ENCODE measurements at places on chromosomes 5 and 9. TPM values are rescaled to one million over a fixed set of nuclear protein-coding genes. Genes with fewer than 3 reads are reported as not detected.

GRCh38 chr5:9482381-9482780, 63.5 kb downstream of the SEMA5A start:
- no peak for DNase-seq

DNA sequence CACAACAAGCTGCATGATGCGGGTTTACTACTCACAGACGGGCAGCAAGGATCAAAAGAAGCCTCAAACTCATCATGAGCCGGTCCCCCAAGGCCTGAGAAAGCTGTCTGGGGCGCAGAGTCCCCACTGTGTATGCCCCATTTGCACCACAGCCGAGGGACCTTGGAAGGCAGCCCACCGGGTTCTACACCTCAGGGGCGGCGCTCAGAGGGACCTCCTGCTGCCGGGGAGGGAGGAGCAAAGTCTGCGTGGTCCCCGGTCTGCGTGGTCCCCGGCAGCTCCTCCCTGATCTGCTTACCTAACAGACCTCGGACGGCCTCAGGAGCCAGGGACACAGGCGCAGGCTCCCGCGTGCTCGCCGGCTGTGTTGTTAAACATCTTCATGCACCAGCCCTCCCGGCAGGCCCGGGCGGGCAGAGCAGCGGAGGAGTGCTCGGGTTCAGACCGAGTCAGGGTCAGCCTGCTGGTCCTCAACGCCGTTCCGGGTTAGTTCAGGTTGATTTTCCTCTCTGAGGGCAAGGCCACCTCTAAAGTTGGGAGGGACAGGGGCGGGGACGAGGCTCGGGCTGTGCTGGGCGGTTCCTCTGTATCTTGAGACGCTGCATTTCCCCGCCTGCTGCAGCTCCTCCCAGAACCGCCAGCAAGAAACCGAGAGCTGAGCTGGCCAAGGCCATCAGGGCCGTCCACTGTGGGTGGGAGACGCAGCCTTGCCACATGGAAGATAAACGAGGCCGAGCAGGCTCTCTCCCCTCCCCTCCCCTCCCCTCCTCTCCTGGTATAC, 74.6 kb downstream of the MRPL36 start:
- no peak for DNase-seq

DNA sequence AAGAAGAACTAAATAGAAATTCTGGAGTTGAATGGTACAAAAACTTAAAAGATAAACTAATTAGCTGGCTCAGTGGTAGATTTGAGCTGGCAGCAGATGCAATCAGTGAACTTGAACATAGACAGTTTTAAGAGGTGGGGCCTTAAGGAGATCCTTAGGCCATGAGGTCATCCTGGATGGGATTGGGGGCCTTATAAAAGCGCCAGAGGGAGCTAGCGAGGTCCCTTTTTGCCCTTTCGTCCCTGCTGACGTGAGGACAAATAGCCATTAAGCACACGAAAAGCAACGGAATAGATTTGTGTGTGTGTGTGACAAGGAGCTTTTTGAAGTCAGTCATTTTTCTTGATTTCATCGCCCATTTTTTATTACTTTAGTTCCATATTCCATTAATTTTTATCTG, 83.3 kb downstream of the ZNF354C start:
- DNase-seq = peak; percentile 70

- no peak for DNase-seq
Observed at GRCh38 chr5:115549154-115549553, 4.6 kb upstream of the FEM1C start.

DNA sequence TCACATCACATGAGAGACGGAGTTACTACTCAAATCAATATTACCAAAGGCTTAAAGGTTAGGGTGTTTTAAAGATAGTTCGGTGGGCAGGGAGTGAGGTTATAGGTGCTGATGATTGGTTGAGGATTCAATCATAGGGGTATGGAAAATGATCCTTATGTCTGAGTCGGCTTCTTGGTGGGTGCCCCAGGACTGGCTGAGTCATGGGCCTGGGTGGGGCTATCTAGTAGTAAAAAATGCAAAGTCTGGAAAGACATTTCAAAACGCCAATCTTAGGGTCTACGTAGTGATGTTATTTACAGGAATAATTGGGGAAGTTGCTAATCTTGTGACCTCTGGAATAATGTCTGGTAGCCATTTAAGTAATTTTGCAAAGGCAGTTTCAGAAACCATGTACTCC, 15.2 kb upstream of the SPIN1 start:
- DNase-seq = no peak

GRCh38 chr9:136511144-136511669, 28.4 kb upstream of the SEC16A start:
- DNase-seq = no peak

- DNase-seq = peak; percentile 74
Observed at GRCh38 chr9:115261656-115262081, 143.7 kb upstream of the TNC start.

DNA sequence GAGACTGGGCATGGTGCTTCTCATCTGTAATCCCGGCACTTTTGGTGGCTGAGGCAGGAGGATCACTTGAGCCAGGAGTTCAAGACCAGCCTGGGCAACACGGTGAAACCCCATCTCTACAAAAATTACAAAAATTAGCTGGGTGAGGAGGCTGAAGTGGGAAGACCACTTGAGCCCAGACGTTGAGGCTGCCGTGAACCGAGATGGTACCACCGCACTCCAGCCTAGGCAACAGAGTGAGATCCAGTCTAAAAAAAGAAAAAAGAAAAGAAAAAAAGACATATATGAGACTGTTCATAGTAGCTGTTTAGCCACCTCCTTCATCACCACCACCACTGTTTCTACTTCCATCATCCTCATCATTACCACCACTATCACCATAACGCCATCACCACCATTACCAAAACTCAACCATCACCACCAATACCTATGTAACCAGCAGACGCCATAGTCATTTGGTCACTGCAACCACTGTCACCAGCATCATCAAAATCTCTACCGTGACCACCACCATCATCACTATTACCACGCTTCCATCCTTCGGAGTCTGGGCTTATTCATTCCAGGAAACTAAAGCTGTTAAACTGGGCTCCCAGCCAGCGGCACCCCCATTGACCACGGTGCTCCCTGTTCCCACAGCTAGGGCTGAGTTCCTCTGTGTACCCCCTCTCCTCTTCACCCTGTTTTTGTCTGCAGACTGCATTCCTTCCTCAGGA, 8.4 kb upstream of the KIF12 start:
- DNase-seq = peak; percentile 16

- DNase-seq = no peak
Observed at GRCh38 chr5:38465702-38466423, 90.6 kb downstream of the LIFR start.

GRCh38 chr5:150149618-150150017, 6.0 kb downstream of the PDGFRB start:
- no peak for DNase-seq

- DNase-seq = no peak
Observed at GRCh38 chr5:144267961-144268513, 97.4 kb downstream of the KCTD16 start.

DNA sequence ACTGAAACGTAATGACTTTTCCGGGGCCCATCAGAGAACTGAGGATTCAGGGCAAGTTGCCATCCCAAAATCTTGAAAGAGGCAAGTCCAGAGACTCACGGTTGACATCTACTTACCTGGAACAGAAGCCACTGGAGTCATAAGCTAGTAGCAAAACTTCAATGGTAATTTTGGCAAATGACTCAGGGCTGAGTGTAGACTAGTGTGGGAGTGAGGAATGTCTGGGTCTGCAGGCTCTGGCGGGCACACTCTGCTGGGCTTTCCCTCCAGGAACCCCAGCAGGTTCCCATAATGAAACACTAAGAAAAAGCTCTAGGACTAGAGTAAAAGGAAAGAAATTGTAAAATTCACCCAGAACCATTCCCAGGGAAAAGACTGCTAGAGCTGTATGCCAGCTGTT, 122.9 kb upstream of the NFIL3 start:
- DNase-seq = peak; percentile 89

- no peak for DNase-seq
Observed at GRCh38 chr9:69660304-69660703, 11.9 kb downstream of the APBA1 start.

GRCh38 chr5:148107608-148108007, 43.8 kb downstream of the SPINK5 start:
- no peak for DNase-seq

GRCh38 chr9:116191576-116192415, 38.2 kb downstream of the PAPPA start:
- no peak for DNase-seq

The CENPH gene
- 11.0 TPM for polyA plus RNA-seq

The PRRX2 gene
- 137 TPM for polyA plus RNA-seq

The PTGES gene
- polyA plus RNA-seq = 22.0 TPM

The PCDHA13 gene
- not detected for polyA plus RNA-seq

The DENND1A gene
- polyA plus RNA-seq = 13.2 TPM

The SPAG8 gene
- 1.3 TPM for polyA plus RNA-seq

All from GM23248 (cell line).